Activated T-cell treated with anti-CD3 and anti-CD28 coated beads for 24 hours (primary cell): ENCODE measurements at places on chromosomes 16 and 17.
A peak's percentile ranks its signal among the peaks of the same experiment; 100 is the strongest.

- DNase-seq = no peak
Observed at GRCh38 chr17:40936437-40936971, 942 bp downstream of the KRT23 start.

DNA sequence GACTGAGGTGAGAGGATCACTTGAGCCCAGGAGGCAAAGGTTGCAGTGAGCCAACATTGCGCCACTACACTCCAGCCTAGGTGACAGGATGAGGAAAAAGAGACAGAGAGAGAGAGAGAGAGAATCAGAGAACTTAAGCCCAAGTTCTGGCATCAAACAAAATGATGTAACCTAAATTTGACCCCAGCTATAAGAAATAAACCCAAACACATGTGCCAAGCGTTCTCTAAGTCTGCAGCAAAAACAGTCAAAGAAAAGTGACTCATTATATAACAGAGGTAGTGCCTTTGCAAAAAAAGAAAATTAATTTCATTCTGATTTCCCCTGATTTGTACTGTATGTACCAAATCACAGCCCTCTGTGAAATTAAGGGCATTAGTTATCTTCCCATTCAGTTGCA is 89.5 kb downstream of the CDH11 start:
- DNase-seq = no peak

- DNase-seq = peak; percentile 99
Observed at GRCh38 chr16:30378236-30379157, 3.9 kb downstream of the SEPTIN1 start.

DNA sequence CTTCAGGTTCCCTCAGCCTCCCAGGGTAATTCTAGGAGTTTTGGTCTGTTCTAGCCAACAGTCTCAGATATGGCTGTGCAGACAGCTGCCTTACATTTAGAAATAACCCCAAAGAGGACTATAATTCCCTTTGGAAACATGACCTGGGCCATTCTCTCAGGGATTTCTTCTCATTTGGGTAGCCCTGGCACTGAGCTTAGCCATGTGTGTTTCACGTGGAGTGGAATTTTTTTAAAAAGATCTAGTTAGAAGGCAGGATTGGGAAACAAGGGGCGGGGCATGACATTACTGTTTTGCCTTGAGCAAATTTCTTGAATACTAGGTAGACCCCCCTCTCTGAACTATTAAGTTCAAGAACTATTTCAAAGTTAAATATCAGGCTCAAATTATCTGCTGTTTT is 29.6 kb upstream of the MRC2 start:
- no peak for DNase-seq

DNA sequence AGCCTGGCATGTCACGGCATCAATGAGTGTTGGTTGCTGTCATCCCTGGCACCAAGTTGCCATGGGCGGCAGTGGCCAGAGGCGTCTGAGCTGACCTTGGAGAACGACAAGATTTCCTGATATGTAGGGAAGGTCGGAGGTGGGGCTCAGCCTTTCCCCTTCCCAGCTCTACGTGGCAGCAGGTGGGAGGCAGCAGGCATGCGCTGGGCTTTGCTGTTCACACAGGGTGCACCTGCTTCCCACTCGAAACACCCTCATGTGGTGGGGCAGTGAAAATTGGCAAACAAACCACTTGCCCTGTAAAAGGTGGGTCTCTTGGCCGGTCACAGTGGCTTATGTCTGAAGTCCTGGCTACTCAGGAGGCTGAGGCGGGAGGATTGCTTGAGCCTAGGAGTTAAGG is 12.3 kb upstream of the TFAP4 start:
- DNase-seq = no peak

DNA sequence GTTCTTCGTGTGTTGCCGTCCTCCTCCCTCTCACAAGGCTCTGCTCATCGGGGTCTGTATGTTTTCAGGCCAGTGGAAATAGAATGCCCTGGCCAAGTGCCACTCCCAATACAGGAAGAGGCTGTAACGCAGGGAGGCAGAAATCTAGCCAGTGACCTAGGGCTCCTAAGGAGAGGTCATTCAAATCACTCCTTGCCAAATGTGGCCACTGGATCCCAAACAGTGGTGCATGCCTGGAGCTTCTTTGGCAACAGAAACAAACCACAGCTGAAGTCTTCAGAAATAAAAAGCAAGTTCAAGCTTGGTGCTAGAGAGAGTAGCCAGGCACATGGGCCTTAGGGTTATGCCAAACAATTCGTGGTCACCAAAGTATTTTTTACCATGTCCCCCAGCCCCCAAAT is 66.1 kb downstream of the SMG6 start:
- DNase-seq = no peak

DNA sequence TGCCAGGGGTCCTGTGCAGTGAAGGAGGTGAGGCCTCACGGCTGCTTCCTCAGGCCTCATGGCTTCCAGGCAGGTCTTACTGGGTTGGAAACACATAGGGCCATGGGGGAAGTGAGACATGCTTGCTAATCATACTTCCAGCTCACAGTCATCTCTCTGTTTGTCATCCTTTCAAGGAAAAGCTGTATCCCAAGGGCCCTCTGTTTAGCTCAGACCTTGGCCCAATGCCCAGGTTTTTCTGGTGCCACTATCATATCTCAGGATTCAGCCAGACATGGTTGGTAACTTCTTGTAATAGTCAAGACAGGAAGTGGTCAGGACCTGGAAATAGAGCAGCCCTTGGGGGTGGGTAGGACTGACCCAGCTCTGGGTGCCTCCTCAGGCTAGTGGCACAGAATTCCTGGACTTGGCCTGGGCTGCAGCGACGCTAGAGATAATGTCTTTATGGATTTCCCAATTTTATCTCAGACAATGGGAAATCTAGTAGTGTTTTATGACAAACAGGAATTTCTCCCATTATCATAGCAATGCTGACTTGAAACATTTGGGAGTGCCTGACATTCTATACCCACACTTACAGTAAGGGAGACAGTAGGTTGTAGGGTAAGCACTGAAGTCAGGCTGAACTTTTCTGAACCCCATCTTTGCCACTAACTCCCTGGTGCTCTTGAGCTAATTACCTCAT is 13.5 kb upstream of the ITGB3 start:
- DNase-seq = no peak

DNA sequence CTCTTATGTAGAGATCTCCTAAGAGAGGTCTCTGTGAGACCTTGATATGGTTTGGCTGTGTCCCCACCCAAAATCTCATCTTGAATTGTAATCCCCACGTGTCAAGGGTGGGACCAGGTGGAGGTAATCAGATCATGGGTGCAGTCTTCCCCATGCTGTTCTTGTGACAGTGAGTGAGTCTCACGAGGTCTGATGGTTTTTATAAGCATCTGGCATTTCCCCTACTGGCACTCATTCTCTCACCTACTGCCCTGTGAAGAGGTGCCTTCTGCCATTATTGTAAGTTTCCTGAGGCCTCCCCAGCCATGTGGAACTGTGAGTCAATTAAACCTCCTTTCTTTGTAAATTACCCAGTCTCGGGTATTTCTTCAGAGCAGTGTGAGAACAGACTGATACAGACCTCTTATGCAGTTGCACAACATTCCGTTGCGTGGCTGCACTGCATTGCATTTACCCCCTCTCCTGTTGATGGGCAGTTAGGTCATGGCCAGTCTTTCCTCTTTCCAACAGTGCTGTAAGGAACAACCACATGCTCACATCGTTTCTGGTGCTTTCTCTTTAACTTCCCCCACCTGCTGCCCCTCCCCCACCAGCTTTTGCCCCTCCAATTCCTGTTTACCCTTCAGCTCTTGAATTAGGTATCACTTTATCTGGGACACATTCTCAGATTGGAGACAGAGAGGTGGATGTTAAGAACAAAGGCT is 43.6 kb upstream of the MED9 start:
- no peak for DNase-seq

GRCh38 chr17:45792437-45792836 is 8.3 kb downstream of the CRHR1 start:
- DNase-seq = no peak

GRCh38 chr17:12680407-12680897 is 14.8 kb downstream of the MYOCD start:
- no peak for DNase-seq

DNA sequence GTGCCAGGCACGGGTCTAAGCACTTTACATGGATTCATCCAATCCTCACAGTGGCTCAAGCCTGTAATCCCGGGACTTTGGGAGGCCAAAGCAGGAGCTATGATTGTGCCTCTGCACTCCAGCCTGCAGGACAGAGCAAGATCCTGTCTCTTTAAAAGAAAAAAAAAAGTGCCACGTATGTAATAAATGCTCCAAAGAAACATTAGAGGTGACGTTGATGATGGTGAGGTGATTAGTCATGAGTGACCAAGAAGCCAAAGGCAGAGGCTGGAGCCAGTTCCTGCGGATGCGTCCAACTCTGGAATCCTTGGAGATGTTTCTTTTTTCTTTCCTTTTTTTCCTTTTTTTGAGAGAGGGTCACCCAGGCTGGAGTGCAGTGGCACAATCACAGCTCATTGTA is 59.4 kb upstream of the SIAH1 start:
- no peak for DNase-seq

DNA sequence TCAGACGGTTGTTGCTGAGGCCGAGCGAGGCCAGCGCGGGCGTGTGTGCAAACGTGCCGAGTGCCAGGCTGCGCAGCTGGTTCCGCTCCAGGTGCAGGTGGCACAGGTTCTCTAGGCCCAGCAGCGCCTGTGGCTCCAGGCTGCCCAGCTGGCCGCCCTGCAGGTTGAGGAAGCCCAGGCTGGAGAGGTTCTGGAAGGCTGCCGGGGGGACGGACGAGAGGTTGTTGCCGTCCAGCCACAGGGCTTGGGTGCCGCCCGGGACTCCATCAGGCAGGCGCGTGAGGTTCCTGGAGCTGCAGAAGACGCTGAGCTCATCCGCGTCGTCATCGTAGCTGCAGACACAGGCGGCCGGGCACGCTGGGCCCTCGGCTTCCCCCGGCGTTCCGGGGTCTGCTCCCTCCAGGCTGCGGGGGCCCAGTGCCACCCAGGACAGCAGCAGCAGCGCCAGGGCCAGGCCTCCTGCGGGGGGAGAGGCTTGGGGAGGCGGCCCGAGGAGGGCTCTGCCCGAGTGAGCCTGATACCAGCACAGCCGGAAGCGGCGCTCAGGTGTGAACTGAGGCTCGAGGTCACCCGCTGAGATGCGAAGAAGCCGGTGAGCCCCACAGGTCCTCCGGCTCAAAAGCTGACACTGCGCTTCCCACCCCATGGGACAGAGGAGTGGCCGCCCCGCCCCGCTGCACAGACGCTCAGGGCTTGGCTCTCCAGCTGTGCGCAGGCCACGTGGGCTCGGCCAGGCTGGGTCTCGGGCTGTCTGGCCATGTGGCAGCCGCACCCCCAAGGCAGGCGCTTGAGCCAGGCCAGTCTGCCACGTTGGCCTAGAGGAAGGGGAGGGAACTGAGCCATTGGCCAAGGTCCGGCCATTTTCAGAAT is 1.3 kb downstream of the IGFALS start:
- DNase-seq = no peak

DNA sequence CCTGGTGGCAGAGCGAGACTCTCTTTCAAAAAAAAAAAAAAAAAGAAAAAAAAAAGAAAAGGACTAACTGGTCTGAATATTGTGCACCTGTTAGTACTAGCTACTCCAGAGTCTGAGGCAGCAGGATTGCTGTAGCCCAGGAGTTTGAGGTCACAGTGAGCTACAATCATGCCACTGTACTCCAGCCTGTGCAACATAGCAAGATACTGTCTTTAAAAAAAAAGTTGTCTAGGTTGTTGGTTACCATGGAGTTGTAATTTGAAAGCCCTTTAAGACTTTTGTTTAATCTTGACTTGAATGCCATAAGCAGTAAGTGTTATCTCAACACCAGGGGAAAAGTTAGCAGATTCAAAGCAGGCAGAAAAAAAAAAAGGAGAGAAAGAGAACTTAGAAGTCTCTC is 10.9 kb upstream of the C16orf54 start:
- DNase-seq = no peak

- no peak for DNase-seq
Observed at GRCh38 chr16:87161822-87162676, 155.1 kb downstream of the C16orf95 start.

- no peak for DNase-seq
Observed at GRCh38 chr17:80103449-80104085, 2.2 kb downstream of the GAA start.

DNA sequence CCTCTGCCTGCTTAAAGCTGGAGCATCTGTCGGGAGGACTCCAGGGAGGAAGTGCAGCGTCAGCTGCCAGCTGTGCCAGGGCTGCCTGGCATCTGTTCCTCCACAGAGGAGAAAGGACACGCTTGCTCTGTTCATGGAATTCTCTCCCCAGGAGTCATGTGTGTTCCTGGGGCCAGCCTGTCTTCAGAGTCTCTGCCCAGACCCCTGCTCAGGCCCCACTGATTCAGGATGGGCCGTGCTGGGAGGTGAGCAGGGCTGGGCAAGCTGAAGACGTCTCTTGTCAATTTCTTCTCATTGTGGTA is 24.2 kb downstream of the CRISPLD2 start:
- no peak for DNase-seq

GRCh38 chr17:46883871-46884520 is 32.6 kb downstream of the WNT9B start:
- no peak for DNase-seq

DNA sequence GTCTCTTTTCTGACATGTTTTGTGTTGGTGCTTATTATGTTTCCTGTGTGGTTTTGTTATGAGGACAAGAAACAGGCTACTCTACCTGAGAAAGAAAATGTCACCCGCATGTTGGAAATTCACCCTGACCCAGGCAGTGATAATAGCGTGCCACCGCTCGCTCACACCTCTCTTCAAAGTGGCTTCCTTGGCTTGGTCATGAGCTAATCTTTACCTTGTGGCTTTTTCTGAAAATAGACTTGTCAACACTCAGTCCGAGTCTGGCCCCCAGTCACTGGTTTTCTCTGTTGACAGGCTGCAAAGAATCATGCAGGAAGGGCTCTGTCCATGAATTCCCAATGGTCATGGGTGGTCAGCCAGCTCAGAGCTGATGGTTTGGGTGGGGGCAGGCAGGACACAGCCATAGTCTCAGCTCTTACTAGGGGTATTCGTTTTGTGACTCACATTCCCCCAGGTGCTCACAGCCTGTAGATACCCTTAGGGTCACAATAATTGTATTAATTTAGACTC is 121.3 kb upstream of the CACNG5 start:
- DNase-seq = no peak

DNA sequence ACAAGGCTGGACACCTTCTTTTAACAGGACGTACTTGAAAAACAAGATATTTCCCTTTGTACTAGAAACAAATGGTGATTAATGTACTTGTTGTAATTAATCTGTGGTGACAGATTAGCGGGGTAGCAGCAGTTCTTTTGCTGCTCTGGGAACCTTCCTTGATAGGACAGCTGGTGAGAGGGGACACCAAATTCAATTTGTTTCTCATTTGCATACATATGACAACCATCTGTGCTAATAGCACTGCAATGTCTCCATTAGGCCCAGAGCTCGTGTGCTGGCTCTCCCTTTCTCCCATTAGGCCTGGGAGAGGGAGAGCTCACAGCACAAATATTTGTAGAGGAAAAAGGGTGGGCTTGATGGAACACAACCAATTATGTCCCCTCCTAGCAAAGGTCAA is 221.0 kb upstream of the HS3ST3A1 start:
- no peak for DNase-seq

GRCh38 chr17:43877451-43878155 is 29.7 kb downstream of the MPP2 start:
- no peak for DNase-seq

GRCh38 chr17:46191322-46192188 is 1.7 kb downstream of the KANSL1 start:
- no peak for DNase-seq

- DNase-seq = no peak
Observed at GRCh38 chr16:50151756-50152155, 1.4 kb upstream of the TENT4B start.
